CD8-positive, alpha-beta T cell (primary cell): ENCODE measurements at places on chromosomes 2 and 18. TPM values are rescaled to one million over a fixed set of nuclear protein-coding genes. Genes with fewer than 3 reads are reported as not detected.

Gene ELOA2
- total RNA-seq = not detected

Gene LOXHD1
- total RNA-seq = not detected

Gene IL37
- not detected for total RNA-seq

Gene IL1R2
- not detected for total RNA-seq

Gene STK17B
- 601 TPM for total RNA-seq

Gene DSG1
- total RNA-seq = not detected

Gene PLB1
- 0.90 TPM for total RNA-seq

Gene IL18R1
- 7.7 TPM for total RNA-seq

Gene PNPT1
- total RNA-seq = 12.8 TPM

Gene UGT1A3
- not detected for total RNA-seq

Gene CAPN14
- total RNA-seq = 0.14 TPM

Gene CDKL4
- not detected for total RNA-seq

Gene CGREF1
- total RNA-seq = not detected

Gene HOXD11
- not detected for total RNA-seq

Gene TMEM214
- total RNA-seq = 27.4 TPM

Gene FAM228A
- not detected for total RNA-seq

Gene HOXD13
- total RNA-seq = not detected

Gene GAREM2
- 4.8 TPM for total RNA-seq

Gene SPP2
- not detected for total RNA-seq

Gene L3MBTL4
- total RNA-seq = 0.41 TPM

Gene GATA6
- 4.0 TPM for total RNA-seq

Gene PSMA8
- total RNA-seq = not detected
